ENCODE measurements at places on chromosomes 1 and 21. TPM values are rescaled to one million over a fixed set of nuclear protein-coding genes. Genes with fewer than 3 reads are reported as not detected.

Gene OR2L3
- total RNA-seq, result not detected

Gene UBL4B
- not detected for total RNA-seq

Gene SLC22A15
- total RNA-seq, result 5.6 TPM

Gene CFHR3
- total RNA-seq, result 0.11 TPM

Gene RRP15
- total RNA-seq, result 1.5 TPM

Gene MCOLN3
- total RNA-seq, result 13.1 TPM

Gene SLC44A3
- 6.6 TPM for total RNA-seq

Gene RCC2
- 38.3 TPM for total RNA-seq

Gene MROH9
- total RNA-seq, result not detected

Gene EVA1B
- total RNA-seq, result 17.6 TPM

Gene ZSCAN20
- total RNA-seq, result 4.0 TPM

Gene CHI3L2
- 0.84 TPM for total RNA-seq

Gene CTNNBIP1
- total RNA-seq, result 22.6 TPM

Gene HLX
- total RNA-seq, result 4.5 TPM

Gene VANGL2
- total RNA-seq, result 2.0 TPM

Gene CYP4A22
- not detected for total RNA-seq

Gene COL24A1
- total RNA-seq, result 0.16 TPM

Gene FAM3B
- total RNA-seq, result not detected

Gene TMEM183A
- total RNA-seq, result 56.9 TPM

Gene ASPM
- 0.91 TPM for total RNA-seq
